ENCODE measurements at places on chromosomes 4 and X.

- DNase-seq: no peak
These were observed 273.5 kb upstream of the ADGRL3 start for GRCh38 chr4:60926624-60927023.

- DNase-seq: no peak
These were observed 243.0 kb upstream of the KCNIP4 start for GRCh38 chr4:22191565-22191964.

DNA sequence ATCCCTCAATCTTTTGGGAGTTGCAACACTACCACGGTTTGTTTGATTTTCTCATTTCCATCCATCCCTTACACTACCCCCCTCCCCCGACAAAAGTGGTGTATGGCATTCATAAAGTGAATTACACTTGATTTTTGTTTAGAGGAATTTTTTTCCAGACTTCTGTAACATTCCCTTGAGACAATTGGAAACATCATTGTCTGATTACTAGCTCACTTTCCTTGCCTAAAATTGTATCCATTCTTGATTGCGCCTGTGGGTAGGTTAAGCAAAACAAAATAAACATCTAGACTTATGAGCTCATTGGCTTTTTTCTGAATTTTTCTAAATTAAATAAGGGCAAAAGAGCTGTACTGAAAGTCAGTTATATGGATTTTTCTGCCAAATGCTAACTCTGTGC is 3.5 kb downstream of the GPC3 start:
- no peak for DNase-seq

DNA sequence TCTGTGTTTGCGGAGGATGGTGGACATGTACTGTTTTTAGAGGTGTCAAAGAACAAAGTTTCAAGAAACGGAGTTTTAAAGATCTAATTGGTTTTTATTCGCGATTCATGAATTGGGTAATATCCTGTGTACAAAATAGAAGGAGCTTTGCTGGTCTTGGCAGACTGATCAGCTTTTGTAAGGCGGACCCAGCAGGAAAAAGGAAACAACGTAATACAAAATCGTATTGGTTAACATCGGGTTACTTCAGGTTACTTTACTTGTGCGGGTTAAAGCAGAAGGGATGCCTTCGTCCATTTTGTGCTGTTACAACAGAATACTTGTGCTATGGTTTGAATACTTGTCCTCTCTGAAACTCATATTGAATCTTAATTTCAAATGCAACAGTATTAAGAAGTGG is 11.4 kb upstream of the NYX start:
- DNase-seq: no peak

DNA sequence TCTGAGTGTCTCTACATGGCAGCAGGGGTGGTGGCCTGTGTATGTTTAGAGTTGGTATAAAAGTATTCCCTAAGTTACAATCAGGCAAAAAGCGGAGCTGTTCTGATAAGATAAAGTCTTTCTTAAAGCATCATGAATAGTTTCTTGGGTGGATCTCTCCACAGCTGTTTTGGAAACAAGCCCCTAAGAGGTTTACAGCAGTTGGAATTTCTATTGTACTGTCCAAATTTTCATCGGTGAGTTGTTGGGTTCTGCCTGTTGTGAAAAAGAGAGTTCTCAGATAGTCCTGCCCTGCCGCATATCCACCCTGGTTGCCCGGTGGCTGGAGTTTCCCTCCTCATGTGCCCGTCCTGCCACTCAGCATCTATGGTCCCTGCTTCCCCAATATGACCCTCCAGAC is 50.1 kb downstream of the C4orf51 start:
- DNase-seq: no peak

DNA sequence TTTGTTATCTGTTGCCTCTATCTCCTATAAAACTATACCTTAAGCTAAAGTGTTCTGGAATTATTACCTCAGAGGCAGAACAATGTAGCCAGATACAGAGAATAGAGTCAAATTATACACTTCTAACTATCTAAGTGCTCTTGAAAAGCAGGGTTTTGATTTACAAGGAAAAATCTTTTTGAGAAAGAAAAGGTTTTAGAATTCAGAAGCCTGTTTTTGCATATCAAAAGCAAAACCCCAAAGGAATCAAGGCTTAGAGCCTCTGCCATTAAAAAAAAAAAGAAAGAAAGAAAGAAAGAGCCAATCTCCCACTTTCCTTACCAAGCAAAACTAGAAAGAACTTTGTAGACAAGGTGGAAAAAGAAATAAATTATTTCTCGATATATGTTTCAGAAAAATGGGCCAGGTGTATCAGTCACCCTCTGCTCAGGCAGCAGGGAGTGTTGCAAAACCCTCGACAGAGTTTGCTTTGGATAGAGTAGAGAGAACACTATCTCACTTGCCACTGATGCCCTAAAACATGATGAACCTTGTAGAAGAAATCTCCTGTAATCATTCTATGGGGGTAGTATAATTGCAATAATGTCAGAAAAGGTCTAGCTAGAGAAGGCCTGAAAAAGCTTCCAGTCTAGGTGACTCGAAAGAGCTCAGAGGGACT is 318.3 kb downstream of the PCDH10 start:
- DNase-seq: no peak

- peak; percentile 30 for DNase-seq
These were observed 41.0 kb downstream of the MID1 start for GRCh38 chrX:10579112-10580011.

DNA sequence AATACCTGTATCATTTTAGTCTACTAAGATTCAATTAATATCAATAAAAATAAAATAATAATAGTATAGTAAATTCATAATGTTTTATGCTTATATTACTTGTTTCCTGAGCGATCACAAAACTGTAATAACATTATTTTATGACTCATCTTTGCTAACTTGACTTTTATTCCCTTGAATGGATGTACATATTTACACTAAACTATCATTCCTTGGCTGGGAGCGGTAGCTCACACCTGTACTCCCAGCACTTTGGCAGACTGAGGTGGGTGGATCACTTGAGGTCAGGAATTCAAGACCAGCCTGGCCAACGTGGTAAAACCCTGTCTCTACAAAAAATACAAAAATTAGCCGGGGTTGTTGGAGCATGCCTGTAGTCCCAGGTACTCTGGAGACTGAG is 104.0 kb upstream of the SLC34A2 start:
- DNase-seq: no peak

DNA sequence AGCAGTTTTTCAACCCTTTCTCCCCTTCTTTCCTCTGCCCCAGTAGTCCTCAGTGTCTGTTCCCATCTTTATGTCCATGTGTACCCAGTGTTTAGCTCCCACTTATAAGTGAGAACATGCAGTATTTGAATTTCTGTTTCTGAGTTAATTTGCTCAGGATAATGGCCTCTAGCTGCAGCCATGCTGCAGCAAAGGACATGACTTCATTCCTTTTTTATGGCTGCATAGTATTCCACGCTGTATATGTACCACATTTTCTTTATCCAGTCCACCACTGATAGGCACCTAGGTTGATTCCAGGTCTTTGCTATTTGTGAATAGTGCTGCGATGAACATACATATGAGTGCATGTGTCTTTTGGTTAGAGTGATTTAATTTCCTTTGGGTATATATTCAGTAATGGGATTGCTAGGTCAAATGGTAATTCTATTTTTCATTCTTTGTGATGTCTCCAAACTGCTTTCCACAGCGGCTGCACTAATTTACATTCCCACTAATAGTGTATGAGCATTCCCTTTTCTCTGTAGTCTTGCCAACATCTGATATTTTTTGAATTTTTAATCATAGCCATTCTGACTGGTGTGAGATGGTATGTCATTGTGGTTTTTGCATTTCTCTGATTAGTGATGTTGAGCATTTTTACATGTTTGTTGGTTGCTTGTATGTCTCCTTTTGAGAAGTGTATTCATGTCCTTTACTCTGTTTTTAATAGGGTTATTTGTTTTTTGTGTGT is 54.6 kb upstream of the ANK2 start:
- DNase-seq: no peak

GRCh38 chrX:8245411-8245810 is 74.3 kb upstream of the VCX2 start:
- no peak for DNase-seq

DNA sequence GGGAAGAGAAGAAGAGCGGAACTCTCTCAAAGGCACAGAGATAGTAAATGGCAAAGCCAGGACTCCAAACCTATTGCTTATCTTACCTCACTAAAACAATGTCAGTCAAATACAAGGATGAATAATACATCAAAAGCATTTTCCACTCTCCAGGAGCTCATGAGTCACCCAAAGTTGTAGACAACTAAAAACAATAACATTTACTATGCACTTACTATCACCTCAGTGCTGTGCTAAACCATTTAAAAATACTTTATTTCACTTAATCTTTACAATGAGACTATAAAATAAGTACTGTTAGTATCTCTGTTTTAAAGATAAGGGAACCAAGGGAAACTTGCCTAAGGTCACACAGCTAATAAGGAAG is 163.2 kb upstream of the SPANXC start:
- no peak for DNase-seq

GRCh38 chrX:152798945-152799344 is 29.5 kb upstream of the MAGEA6 start:
- no peak for DNase-seq

DNA sequence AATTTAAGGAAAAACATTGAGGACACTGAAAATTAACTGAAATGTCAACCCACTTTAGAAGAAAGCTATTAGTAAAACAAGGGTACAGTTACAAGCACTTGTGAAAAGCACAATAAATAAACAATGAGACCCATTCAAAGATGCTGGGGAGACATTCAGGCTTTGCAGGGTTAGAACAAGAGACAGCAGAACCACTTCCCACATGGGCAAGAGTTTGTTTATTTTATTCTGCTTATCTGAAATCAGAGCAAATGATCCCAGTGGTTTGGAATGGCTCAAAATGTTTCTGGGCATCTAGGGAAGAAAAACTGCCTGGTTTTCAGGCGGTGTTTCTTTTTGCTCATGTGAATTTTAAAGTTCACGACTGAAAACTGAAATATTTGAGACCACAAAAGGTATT is 42.4 kb downstream of the PPP3CA start:
- no peak for DNase-seq

DNA sequence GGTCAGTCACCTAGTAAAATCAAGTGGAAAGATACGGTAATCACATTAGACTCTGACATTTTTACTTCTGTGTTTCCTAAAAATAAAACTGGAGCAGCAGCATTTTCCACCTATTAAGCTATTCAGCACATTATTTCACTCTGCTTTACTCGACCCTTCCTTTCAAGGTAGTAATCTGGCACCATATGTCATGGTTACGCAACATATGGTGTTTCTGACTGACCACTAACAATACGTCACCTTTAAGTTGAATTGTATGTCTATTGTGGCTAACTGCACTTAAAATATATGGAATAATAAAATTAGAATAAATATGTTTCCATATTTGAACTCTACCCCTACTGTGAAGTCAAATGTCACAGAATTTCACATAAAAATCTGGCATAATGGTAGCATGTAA is 168.8 kb downstream of the CDS1 start:
- no peak for DNase-seq

DNA sequence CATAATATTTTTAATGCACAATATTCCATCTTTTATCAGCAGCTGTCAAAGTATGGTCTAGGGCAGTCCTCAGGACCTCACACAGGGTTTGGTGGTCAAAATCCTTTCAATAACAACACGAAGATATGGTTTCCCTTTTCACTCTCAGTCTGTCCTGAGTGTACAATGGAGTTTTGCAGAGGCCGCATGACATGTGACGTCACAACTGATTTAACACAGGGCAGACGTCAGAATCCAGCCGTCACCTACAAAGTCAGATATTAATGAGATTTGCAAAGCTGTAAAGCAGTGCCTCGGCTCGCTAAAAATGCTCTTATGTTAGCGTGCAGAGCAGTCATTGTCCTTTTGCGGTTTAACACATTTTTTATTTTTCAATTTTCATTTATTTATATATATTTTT is 12.5 kb downstream of the ABLIM2 start:
- no peak for DNase-seq

DNA sequence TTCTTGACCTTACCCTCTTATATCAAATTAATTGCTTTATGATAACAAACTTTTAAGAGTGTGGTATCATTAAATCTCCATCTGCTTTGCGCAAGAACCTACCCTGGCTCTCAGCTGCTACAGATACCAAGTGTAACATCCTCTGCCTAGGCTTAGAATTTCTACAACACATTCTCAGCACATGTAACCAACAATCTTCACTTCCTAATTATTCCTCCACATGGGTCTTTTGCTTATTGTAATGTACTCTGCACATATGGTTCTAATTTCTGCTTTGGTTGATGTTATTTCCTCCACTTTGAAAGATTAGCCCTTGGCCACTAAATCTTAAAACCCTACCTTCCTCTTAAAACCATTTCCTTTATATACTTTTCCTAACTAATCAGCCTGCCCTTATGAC is 242.4 kb downstream of the ARHGAP24 start:
- peak; percentile 74 for DNase-seq

GRCh38 chr4:78756137-78756536 is 20.0 kb upstream of the BMP2K start:
- DNase-seq: no peak

- DNase-seq: no peak
These were observed 142.8 kb downstream of the SLIT2 start for GRCh38 chr4:20394512-20394911.

DNA sequence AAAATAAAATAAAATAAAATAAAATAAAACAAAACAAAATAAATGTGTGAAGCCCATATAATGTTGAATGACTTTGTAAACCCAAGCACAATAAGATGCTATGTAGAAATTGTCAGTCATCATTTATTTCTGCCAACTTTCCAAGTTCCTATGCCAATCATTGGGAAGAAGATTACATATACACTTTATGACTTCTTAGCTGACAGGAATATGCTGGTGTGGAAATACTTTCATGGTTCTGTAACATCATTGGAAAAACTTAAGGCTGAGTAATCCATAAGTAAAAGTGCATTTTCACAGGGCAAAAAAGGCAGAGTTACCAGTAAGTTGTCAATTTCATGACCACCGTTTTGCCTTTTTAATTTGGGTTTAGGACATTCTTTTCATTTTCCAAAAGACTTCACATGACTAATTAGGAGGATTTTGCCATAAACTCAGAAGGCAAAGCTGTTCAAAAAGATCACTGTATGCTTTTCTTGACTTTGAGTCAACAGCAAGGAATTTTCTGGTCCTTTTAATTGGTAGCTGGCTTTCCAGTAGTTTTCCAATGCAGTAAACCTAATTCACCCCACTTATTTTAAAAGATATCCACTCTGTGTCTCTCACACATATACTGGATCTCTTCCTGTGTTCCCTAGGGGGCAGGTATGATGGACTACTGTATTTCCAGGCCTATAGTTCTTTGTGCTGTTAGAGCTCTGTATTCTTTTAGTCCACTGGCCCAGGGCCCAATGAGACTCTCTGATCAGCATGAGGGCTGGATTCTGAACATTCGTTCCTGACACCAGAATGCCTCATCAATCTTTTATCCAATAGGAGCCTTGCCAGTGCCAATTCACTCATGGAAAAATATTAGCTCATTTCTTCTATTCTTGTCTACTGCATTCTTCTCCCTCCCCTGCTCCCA is 26.2 kb upstream of the SCRG1 start:
- DNase-seq: peak; percentile 69

GRCh38 chr4:99574530-99575324 is at the start of gene MTTP:
Gene MTTP (plus strand): TSS chr4:99574824. CDS start chr4:99574910, 86 bp downstream.
- DNase-seq: no peak

GRCh38 chr4:38359113-38359512 is 304.9 kb upstream of the KLF3 start:
- DNase-seq: no peak

Measured in fibroblast of skin of left biceps (primary cell).